ENCODE measurements at places on chromosomes 1 and 21.

DNA sequence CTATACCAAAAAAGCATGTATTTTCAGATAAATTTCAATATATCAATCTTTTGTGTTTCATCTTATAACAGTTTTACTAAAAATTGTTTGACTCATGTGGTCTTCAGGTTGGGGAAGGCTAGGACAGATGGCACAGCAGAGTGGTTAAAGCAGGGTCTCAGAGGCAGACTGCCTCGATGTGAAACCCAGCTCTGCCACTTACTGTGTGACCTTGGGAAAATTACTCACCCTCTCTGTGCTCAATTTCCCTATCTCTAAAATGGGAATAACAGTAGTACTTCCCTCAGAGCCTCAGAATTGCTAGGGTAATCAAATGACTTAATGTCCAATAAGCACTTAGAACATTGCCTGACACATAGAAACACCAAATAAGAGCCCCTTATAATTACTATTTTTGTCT is 262.1 kb upstream of the FMN2 start:
- no peak for DNase-seq

- no peak for DNase-seq
These were observed 27.7 kb downstream of the PLPP3 start for GRCh38 chr1:56551691-56552090.

DNA sequence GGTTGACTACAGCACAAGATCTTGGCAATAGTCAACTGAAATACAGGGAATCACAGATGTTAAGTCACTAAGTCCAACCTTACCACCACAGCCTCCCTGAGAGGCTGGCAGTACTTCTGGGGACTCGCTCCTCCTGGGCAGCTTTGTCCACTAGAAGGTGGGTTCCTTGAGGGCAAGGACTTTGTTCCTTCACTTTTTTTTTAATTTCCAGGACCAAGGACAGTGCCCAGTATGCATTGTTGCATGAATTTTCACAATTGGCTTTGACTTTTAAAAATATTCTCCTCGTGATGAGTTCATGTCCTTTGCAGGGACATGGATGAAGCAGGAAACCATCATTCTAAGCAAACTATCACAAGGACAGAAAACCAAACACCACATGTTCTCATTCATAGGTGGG is 96.7 kb upstream of the IGSF21 start:
- DNase-seq, result no peak

DNA sequence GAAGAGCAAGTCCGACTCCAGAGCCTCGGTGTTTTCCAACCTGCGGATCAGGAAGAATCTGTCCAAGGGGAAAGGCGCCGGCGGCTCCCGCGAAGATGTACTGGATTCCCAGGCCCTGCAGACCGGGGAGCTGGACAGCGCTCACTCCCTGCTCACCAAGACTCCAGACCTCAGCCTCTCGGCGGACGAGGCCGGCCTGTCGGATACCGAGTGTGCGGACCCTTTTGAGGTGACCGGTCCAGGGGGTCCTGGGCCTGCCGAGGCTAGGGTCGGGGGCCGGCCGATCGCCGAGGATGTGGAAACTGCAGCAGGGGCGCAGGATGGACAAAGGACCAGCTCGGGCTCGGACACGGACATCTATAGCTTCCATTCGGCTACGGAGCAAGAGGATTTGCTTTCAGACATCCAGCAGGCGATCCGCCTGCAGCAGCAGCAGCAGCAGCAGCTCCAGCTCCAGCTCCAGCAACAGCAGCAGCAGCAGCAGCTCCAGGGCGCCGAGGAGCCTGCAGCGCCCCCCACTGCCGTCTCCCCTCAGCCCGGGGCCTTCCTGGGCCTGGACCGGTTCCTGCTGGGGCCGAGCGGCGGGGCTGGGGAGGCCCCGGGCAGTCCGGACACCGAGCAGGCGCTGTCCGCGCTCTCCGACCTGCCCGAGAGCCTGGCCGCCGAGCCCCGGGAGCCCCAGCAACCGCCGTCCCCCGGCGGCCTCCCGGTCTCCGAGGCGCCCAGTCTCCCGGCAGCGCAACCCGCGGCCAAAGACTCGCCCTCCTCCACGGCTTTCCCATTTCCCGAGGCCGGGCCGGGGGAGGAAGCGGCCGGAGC is 827 bp downstream of the FMN2 start:
- DNase-seq, result no peak

DNA sequence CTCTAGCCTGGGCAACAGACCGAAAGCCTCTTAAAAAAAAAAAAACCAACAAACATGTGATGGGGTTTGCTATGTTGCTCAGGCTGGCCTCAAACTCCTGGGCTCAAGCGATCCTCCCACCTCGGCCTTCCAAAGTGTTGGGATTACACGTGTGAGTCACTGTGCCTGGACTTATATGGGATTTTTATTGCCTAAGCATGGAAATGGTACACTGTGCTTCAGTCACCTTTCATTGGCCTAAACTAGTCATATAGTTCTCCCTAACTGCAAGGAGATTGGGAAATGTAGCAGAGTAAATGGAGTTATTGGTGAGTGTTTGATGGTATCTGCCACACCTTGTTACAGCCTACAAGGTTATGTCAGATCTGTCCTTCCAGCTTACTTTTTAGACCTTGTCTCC is 17.2 kb upstream of the MEF2D start:
- DNase-seq, result no peak

GRCh38 chr1:81453367-81453703 is 347.4 kb upstream of the ADGRL2 start:
- DNase-seq, result no peak

DNA sequence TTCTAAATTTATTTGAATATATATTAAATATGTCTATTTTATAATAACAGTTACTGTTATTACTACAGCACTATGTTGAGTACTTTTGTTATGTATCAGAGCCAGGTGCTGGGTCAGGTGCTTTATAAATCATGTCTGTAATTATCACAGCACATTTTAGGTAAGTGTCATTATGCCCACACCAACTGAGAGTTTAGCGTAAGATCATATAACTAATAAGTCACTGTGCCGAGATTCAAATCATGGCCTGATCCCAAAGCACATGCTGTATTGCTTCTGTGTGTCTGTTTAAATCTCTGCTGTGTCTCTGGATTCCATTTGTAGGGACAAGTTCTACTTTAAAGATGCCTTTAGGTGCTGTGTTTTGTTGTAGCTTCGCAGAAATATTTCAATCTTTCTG is 1.9 kb downstream of the GPSM2 start:
- DNase-seq, result no peak

GRCh38 chr1:223765036-223765718 is 52.8 kb downstream of the CAPN2 start:
- DNase-seq, result no peak

DNA sequence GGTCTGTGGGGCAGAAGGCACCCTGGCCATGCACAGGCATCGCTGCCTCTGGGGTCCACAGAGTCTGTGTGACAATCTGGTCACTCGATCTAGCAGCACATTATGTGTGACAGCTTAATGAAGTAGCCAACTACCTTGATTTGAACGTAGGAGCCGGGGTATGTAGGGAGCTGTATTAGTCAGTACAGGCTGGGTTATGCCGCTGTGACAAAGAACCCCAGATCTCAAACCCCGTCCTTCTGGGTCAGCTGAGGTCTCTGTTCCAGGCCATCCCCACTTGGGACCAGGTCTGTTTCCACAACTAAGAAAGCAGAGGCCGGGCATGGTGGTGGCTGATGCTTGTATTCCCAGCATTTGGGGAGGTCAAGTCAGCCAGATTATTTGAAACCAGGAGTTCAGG is 8.3 kb upstream of the ATAD3B start:
- DNase-seq, result no peak

DNA sequence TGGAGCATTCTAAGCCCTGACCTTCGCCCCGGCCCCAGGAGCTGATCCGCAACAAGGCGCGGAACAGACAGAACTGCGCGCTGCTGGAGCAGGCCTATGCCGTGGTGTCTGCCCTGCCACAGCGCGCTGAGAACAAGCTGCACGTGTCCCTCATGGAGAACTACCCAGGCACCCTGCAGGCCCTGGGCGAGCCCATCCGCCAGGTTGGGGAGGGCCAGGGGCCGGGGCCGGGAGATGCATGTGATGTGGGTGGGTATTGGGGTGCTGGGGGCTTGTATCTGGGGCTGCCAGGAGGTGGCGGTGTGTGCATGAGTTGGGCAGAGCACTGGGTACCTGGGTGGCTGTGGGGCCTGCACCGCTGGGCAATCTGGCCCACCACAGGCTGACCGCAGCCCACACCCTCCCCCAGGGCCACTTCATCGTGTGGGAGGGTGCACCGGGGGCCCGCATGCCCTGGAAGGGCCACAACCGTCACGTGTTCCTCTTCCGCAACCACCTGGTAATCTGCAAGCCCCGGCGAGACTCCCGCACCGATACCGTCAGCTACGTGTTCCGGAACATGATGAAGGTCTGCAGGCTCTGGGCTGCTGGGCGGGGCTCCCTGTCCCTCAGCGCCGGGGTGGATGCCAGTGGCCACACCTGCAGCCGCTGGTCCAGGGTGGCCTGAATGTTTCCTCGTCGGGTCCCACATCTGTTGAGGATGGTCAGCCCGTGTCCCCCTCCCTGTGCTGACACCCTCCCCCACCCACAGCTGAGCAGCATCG is 65.8 kb downstream of the TRIM11 start:
- no peak for DNase-seq

- DNase-seq, result no peak
These were observed 128.2 kb downstream of the LBR start for GRCh38 chr1:225299624-225300023.

- no peak for DNase-seq
These were observed 8.4 kb downstream of the CEPT1 start for GRCh38 chr1:111148376-111148881.
